ENCODE measurements at places on chromosomes 6 and 20. TPM values are rescaled to one million over a fixed set of nuclear protein-coding genes. Genes with fewer than 3 reads are reported as not detected.

Gene HLA-DPB1
- 0.64 TPM for total RNA-seq

Gene GINM1
- total RNA-seq = 31.7 TPM

Gene KIF25
- total RNA-seq = 0.44 TPM

Gene HSPA1L
- 2.8 TPM for total RNA-seq

Gene GABRR1
- total RNA-seq = not detected

Gene TTBK1
- total RNA-seq = 0.10 TPM

Gene CALHM5
- total RNA-seq = not detected

Gene RALGAPB
- 33.1 TPM for total RNA-seq

DNA sequence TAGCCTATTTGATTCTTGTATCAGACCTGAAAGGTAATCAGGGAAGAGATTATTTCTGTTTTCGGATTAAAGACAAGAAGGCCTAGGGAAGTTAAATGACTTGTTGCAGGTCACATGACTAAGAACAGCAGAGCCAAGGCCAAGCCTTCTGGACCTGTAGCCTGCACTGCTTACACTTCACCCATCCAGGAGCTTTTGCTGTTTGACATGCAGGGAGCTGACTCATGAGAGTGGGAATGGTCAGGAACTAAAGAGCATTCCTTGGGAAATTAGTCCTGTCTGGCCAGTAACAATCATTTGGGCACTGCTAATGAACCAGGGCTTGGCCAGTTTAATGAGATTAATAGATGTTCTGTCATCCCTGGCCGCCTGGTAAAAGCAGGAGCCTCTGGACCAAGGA lies 46.8 kb downstream of the EIF2S2 start:
- no peak for DNase-seq

DNA sequence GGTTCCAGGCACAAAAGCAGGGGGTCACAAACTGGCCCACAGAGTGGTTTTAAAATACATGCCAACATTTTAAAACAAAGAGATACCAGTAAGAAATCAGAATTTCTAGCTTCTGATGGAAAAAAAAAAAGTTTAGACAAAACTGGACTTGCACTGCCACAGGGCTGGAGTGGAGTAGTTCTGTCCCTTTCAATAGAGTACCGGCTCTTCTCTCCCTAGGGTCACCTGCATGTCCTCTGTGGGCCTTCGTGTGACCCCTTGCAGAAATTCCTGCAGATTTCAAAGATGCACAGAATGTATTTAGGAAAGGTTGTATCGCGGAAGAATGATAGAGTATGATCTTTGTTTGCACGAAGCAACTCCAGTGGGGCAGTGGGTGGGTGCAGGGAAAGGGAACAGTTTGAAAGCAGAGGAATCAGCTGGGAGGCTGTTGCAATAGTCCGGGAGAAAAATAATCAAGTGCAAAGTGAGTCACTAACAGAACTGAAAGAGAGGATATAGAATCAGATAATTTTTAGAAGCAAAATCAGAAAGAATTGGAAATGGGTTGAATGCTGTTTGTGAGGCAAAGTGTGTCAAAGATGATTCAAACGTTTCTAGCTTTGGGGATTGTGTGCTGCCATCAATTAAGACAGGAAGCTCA lies 97.3 kb upstream of the STXBP5 start:
- DNase-seq = no peak

DNA sequence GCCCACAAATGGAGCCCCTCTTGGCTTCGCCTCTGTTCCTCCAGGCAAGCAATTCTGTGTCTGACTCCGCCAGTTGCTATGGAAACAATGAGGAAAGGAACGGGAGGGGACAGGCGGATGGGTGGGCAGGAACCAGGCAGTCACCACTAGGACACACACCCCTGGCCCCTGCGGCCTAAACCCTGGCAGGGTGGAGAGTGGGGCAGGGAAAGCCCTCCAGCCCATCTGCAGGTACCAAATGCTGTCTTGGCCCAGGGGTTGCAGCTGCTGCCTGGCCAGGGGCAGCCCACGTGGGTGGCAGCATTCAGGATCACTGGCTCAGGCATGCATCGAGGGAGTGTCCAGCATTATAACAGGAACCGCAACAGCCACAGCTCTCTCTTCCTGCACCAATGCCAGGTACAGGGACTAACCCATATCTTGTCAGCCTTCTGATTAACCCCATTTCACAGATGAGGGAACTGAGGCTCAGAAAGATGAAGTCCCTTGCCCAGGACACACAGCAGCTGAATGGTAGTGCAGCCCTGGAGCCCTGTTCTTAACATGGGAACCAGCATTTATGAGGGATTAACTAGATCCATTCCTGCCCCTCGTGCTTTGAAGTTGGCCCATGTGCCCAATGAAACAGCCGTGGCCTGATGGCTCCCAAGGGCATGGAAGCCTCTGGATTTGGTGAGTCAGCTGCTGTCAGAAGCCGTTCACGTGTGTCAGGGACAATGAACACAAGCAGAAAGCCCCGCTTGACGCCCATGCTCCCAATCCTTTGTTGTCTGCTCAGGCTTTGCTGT lies 66.3 kb downstream of the NOL4L start:
- DNase-seq = no peak

- no peak for DNase-seq
Observed at GRCh38 chr20:50416269-50417022, 93.7 kb upstream of the PTPN1 start.

GRCh38 chr6:25405442-25405841 lies 126.3 kb downstream of the CARMIL1 start:
- no peak for DNase-seq

GRCh38 chr6:40860443-40860842 lies 178.6 kb downstream of the UNC5CL start:
- DNase-seq = no peak

GRCh38 chr20:60491051-60491581 lies 532.9 kb downstream of the CDH26 start:
- DNase-seq = no peak

- DNase-seq = no peak
Observed at GRCh38 chr6:139409026-139409425, 34.6 kb upstream of the CITED2 start.

GRCh38 chr6:35439308-35439707 lies 12.8 kb upstream of the FANCE start:
- DNase-seq = no peak

DNA sequence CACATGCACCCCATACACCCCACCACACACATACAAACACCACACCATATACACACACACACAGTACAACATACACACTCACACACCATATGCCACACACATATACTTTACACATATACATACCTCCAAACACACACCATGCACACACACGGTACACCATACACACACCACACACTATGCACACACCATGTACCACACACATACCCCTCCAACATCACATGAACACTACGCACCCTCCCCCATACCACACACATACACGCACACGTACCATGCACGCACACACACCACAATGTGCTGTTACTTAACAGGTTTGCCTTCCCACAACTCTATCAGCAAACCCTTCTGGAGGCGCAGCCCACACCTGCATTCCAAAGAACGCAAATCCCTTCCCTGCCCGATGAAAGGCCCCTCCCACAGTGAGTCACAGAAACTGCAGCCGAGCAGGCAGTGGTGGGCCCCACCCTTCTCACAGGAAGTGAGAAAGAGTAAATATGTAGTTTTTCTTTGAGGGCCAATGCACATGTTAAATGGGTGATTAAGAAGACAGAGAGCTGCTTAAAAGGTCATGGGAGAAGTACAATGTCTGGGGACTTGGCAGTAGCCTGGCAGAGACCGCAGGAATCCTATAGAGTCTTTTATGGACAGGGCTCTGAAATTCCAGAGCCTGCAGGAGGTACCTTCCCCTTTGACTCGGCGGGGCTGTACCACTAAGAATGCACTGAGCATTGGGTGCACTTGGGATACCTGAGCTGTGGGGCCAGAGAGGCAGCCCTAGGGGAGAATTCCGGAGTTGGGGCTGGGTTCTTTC lies 34.1 kb upstream of the EZR start:
- peak; percentile 88 for DNase-seq

DNA sequence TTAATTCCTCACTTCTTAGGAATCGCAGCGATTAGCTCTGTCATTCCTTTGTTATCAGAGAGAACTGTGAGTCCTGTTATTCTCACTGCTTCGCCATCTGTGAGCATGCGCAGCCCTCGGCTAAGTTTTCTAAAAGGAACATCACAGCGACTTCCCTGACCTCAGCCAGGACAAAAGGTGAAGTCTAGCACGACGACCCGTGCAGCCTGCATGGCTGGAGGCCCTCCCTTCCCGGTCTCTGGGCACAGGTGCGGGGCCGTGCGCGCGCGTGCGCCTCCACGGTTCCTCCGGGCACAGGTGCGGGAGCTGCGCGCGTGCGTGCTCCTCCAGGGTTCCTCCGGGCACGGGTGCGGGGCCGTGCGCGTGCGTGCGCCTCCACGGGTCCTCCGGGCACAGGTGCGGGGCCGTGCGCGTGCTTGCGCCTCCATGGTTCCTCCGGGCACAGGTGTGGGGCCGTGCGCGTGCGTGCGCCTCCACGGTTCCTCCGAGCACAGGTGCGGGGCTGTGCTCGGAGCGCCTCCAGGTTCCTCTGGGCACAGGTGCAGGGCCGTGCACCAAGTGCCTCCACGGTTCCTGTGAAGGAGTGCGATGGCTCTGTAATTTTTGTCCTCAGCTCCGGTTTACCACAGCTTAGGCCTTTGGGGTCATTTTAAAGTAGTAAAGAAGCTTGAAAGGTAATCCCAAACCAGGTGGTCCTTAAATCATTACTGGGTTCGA lies 212.3 kb downstream of the ERMARD start:
- DNase-seq = no peak

- no peak for DNase-seq
Observed at GRCh38 chr6:136514591-136514990, 35.6 kb downstream of the MAP7 start.

- DNase-seq = no peak
Observed at GRCh38 chr20:19993958-19994669, 23.0 kb upstream of the NAA20 start.

- no peak for DNase-seq
Observed at GRCh38 chr20:63138855-63139341, 77.0 kb downstream of the YTHDF1 start.

- DNase-seq = no peak
Observed at GRCh38 chr20:63487781-63488241, 11.1 kb downstream of the EEF1A2 start.

- DNase-seq = no peak
Observed at GRCh38 chr6:83292900-83293843, 100.0 kb downstream of the RWDD2A start.
